ENCODE measurements at places on chromosomes 7 and 10. TPM values are rescaled to one million over a fixed set of nuclear protein-coding genes. Genes with fewer than 3 reads are reported as not detected.

SUGCT gene
- total RNA-seq = 1.7 TPM

- DNase-seq = no peak
Observed at GRCh38 chr7:2190531-2190930, 42.2 kb downstream of the MAD1L1 start.

DNA sequence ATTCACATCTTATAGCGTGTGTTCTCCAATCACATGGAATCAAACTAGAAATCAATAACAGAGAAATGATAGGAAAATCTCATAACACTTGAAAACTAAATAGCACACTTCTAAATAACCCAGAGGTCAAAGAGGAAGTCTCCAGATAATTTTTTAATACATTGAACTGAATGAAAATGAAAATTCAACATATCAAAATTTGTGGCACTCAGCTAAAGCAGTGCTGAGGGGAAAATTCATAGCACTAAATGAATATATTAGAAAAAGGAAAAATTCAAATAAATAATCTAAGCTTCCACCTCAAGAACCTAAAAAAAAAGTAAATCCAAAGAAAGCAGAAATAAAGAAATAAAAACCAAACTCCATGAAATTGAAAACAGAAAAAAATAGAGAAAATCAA lies 17.3 kb downstream of the CALML3 start:
- DNase-seq = no peak

- no peak for DNase-seq
Observed at GRCh38 chr7:102000123-102000522, 182.7 kb downstream of the CUX1 start.

GRCh38 chr10:1163831-1164230 lies 107.6 kb downstream of the WDR37 start:
- DNase-seq = no peak

DNA sequence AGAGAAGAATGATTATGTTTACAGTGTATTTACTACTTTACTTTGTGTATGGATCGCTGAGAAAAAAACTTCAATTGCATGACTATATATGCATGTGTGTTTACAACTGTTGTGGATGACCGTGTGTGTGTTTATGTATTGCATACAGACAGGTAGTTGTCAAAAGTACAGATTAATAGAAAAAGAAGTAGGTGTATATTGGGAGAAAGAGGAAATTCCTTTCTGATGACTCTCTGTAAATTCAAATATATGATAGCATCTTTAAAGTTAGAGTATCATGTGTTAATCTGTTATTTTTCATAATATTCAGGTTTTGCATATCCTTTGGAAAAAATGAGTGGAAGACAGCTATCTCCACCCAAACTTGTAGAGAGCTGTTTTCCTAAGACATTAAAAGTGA lies 160.4 kb upstream of the AGR3 start:
- peak; percentile 71 for DNase-seq

DNA sequence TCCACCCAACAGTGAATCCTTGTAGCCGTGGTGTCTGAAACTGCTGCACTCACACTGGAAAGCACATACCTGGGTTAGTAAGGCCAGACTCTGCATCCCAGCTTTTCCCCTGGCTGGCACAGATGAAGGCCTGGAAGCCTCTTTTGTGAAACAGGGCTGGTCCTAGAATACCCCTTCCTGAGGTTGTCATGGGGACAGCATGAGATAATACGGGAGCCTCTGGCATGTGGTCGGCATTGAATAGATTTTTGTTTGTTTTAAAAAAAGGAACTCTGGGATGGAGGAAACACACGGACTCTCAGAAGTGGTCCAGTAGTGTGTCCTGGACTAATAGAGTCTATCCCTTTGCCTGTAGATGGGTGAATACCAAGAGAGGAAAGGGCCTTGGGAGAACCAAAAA lies 129.7 kb downstream of the TMEM178B start:
- DNase-seq = no peak

DNA sequence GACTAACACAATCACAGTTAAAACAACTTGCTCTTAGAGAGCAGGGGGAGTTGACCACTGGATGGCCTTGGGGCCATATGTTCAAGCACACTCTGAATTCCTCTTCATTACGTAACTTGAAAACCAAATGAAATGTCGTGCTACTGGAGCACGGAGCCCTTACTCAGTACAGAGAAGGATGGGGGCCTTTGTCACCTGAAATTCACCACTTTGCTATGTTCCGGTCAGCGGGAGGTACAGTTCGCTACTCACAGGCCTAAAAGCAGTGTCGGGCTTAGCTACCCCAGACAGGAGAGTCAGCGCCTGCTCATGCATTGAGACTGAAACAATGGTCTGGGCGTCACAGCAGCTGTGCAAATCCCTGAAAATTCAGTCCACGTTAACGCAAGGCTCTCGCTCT lies 39.6 kb downstream of the GLI3 start:
- no peak for DNase-seq

- no peak for DNase-seq
Observed at GRCh38 chr7:150360363-150361058, 8.1 kb upstream of the REPIN1 start.

GRCh38 chr7:106640368-106641141 lies 20.4 kb downstream of the CCDC71L start:
- DNase-seq = no peak

DNA sequence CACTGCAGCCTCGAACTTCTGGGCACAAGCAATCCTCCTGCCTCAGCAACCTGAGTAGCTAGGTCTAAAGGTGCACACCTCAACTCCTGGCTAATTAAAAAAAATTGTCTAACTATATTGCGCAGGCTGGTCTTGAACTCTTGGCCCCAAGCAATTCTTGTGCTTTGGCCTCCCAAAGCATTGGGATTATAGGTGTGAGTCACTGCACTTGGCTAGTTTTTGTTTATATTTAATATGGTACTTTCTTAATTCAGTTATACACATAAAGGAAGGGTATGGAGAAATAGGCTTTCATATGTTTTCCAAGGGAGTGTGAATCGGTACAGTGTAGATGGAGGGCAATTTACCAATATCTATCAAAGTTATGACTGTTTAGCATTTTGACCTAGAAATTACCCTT lies 20.4 kb downstream of the NPVF start:
- no peak for DNase-seq

DNA sequence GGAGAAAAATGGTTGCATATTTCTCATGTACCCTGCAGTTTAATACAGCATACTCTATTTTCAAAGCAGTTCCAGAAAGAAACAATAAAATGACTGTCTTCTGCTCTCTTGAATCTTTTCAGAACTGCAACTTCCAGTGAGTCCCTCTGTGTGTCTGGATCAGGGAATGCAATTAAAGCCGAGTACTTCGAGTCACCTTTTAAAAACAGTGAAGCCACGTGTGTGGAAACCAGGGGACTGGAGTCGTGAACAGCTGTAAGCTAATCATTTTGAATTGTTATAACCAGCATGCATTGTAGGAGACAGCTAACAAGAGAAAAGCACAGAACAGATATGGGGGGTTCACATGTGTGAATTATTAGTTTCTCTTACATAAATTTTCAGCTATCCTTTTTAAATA lies 109.1 kb downstream of the CPED1 start:
- DNase-seq = no peak

GRCh38 chr10:91409069-91409868 lies 875 bp upstream of the HECTD2 start:
- peak; percentile 72 for DNase-seq

Measured in PC-3 (cell line).